NCI-H1930 (cell line): ENCODE measurements at places on chromosomes 2 and 18.
A peak's percentile ranks its signal among the peaks of the same experiment; 100 is the strongest.

GRCh38 chr18:23718731-23719130 lies 29.5 kb downstream of the LAMA3 start:
- DNase-seq: no peak

- DNase-seq: no peak
These were observed 52.9 kb upstream of the NCOA1 start for GRCh38 chr2:24438106-24438505.

DNA sequence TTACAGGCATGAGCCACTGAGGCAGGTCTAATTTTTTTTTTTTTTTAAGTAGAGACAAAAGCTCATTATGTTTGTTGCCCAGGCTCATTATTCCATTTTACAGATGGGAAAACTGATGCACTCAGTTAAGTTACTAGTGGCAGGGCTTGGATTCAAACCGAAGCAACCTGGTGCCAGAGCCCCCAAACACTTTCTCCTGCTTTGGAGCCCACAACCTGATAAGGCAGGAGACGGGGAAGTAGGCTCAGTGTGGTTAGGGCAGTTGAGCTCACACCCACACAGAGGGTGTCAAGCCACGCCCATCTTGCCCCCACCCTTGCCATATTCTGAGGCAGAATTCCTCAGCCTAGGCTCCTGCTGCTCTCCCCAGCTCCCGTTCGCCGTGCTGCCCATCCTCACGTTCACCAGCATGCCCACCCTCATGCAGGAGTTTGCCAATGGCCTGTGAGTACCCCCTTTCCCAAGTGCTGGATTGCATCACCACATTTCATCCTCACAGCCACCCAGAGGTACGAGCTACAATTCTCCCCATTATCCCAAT lies 5.8 kb upstream of the CTDSP1 start:
- no peak for DNase-seq

- DNase-seq: no peak
These were observed 18.7 kb upstream of the COLEC12 start for GRCh38 chr18:519019-519879.

- peak; percentile 82 for DNase-seq
These were observed 746 bp upstream of the POLR1B start for GRCh38 chr2:112541315-112542122.

GRCh38 chr18:77124452-77124922 lies 8.1 kb downstream of the MBP start:
- no peak for DNase-seq
